ENCODE measurements at places on chromosomes 5 and 9. TPM values are rescaled to one million over a fixed set of nuclear protein-coding genes. Genes with fewer than 3 reads are reported as not detected.

DNA sequence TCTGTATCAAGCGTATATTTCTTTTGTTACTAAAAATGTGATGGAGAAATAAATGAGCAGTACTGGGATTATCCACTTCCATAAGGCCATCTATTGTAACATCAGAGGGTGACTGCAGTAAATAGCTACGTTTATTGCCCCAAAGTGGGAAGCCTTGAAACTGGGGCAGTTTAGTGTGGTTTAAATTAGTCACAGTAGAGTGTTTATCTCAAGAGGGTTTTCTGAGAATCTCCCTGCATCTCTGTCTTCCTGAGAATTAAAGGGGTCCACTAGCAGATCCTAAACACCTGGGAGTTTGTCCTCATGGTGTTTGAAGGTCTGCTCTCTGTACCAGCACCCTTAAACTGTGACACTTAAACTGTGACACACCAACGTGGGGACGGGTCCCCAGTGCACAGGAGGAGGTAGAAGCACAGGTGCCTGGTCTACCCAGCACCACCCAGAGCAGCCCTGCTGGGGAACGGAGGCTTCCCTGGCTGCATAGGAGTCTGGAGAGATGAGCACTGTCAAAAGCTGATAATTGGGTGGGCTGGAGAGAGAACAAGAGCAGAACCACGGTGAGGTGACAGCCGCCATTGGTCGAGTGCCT is 25.2 kb downstream of the PRRC2B start:
- DNase-seq = no peak
- H3K36me3 ChIP-seq = no peaks in the 10 kb centered on the region
- H3K4me1 ChIP-seq = peaks cover 68% of the 10 kb centered on the region
- H3K4me3 ChIP-seq = no peak overlapping the region

DNA sequence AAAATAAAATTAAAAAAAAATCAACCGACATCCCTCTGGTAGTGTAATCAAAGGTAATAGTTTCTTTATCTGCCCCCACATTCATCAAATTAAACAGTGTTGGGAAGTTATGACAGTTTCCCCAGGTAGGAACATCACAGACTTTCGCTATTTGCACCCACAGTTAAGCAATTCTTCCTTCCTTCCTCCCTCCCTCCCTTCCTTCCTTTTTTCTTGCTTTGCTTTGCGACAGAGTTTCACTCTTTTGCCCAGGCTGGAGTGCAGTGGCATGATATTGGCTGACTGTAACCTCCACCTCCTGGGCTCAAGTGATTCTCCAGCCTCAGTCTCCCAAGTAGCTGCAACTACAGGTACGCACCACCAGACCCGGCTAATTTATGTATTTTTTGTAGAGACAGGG is 10.8 kb upstream of the BICD2 start:
- no peaks in the 10 kb centered on the region for H3K27me3 ChIP-seq
- H3K4me3 ChIP-seq = no peak overlapping the region
- H3K36me3 ChIP-seq = no peaks in the 10 kb centered on the region

DNA sequence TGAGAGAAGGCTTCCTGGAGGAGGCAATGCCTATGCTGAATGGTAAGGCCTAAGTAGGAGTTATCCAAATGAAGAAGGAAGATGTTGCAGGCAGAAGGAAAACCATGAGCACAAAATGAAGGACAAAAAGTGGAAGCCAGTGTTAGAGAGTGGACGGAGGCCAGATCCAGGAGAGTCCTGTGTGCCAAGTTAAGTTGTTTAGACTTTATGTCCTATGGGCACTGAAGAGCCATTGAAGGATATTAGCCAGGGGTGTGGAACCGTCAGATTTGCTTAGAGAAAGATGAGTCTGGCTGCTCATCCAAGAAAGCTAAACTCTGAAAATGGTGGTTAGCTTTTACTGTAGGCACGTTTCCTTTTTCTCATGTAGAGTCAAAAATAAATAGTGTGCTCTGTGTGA is 254.7 kb downstream of the ADAMTSL1 start:
- no peaks in the 10 kb centered on the region for H3K4me1 ChIP-seq
- no peaks in the 10 kb centered on the region for H3K27me3 ChIP-seq
- no peaks in the 10 kb centered on the region for H3K36me3 ChIP-seq
- no peak for DNase-seq
- H3K4me3 ChIP-seq = no peak overlapping the region
- H3K27ac ChIP-seq = no peak overlapping the region

GRCh38 chr9:72982146-72982799 is 29.4 kb upstream of the ALDH1A1 start:
- H3K4me1 ChIP-seq = no peaks in the 10 kb centered on the region
- no peaks in the 10 kb centered on the region for H3K36me3 ChIP-seq
- H3K27me3 ChIP-seq = no peaks in the 10 kb centered on the region
- no peak overlapping the region for H3K4me3 ChIP-seq
- H3K27ac ChIP-seq = no peak overlapping the region
- no peak for DNase-seq

Gene C9
- 0.05 TPM for total RNA-seq

Gene DNAI1
- 2.2 TPM for total RNA-seq

All from Panc1 (cell line).